ENCODE measurements at places on chromosomes 6 and 20. TPM values are rescaled to one million over a fixed set of nuclear protein-coding genes. Genes with fewer than 3 reads are reported as not detected.

Gene E2F1
- total RNA-seq: 68.1 TPM

Gene ABHD16B
- total RNA-seq: not detected

Gene GGTLC1
- total RNA-seq: not detected

Gene HCK
- total RNA-seq: not detected

Gene GHRH
- total RNA-seq: not detected

Gene BMP5
- total RNA-seq: not detected

Gene BTN1A1
- not detected for total RNA-seq

Gene SMIM13
- total RNA-seq: 12.3 TPM

Gene MAFB
- total RNA-seq: 0.62 TPM

Gene MTFR2
- 10.3 TPM for total RNA-seq

Gene SLC17A2
- not detected for total RNA-seq

Gene NFS1
- total RNA-seq: 48.0 TPM

Gene MOG
- total RNA-seq: not detected

Gene LKAAEAR1
- 0.24 TPM for total RNA-seq

Gene TTLL9
- total RNA-seq: 0.12 TPM

Gene BTN2A1
- 6.2 TPM for total RNA-seq

Gene C20orf141
- total RNA-seq: not detected

Gene HAO1
- total RNA-seq: not detected

Gene EPHA7
- not detected for total RNA-seq

Gene VNN1
- 0.71 TPM for total RNA-seq

Gene PCED1A
- total RNA-seq: 13.2 TPM

Gene CCN6
- not detected for total RNA-seq

Gene C20orf204
- 0.89 TPM for total RNA-seq

Gene CASS4
- not detected for total RNA-seq

Gene DLK2
- total RNA-seq: 3.0 TPM

Gene MUC22
- not detected for total RNA-seq

Gene PI3
- not detected for total RNA-seq

Gene SLC16A10
- 0.41 TPM for total RNA-seq

Gene PNRC1
- total RNA-seq: 10.9 TPM

Gene CFAP206
- total RNA-seq: 0.43 TPM

Gene BIRC7
- not detected for total RNA-seq

Gene MCHR2
- not detected for total RNA-seq

Gene SOX18
- 1.9 TPM for total RNA-seq

Gene OGFR
- total RNA-seq: 90.7 TPM

Gene CTAGE9
- total RNA-seq: not detected

Gene TNFRSF21
- total RNA-seq: 11.1 TPM

Gene ADGRF1
- not detected for total RNA-seq

Gene SMOC2
- not detected for total RNA-seq

Gene KCNK5
- not detected for total RNA-seq

Gene SMLR1
- not detected for total RNA-seq

Gene IL17F
- not detected for total RNA-seq

Gene PRKN
- 0.43 TPM for total RNA-seq

Gene DNAH8
- total RNA-seq: not detected

Gene TNNC2
- total RNA-seq: not detected

Gene FUCA2
- total RNA-seq: 88.9 TPM

Gene HLA-DOA
- not detected for total RNA-seq

Gene MYB
- total RNA-seq: 4.1 TPM

Gene GLP1R
- total RNA-seq: not detected

Gene EPPIN
- not detected for total RNA-seq

Gene CNR1
- not detected for total RNA-seq

Gene OGFRL1
- 15.7 TPM for total RNA-seq

Gene HSPA12B
- total RNA-seq: not detected

Gene PROCR
- total RNA-seq: 48.0 TPM
